OCI-M1 (cell line): ENCODE measurements at places on chromosomes 11 and 22.

GRCh38 chr11:92626624-92627023, 342.8 kb upstream of the MTNR1B start:
- DNase-seq: no peak

DNA sequence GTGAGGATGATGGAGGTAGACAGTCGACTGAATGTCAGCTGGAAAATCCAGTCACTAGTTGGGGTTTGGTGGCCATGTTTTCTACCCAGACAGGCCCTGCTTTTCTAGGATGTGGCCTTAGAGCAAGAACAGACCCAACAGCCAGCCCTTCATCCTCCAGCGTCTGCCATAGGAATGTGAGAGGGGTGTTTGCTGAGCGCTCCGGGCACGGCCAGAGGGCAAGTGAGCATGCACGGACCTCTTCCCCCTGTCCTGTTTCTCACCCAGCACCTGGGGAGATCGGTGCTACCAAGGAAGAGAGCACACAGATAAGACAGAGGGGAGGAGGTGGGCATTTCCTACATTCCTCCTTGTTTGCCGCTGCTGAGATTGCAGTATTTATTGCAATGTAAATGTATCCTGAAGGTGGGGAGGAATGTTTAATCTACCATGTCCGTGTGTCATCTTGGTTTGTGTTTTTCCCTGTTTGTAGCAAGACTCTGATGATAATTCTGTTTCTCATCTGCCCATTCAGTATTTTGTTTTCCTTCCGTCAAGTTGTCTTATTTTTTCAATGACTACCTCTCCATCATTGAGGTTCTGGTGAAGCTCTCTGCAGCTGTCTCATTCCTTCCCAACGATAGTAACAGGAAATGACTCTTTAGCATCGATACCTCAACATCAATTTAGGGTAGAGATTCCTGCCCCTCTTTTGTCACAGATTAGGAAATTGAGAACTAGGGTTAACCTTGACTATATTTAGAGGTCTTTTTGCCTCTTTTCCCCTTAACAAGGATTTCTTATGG, 4.9 kb upstream of the ATF4 start:
- DNase-seq: no peak

GRCh38 chr11:128302425-128303186, 284.8 kb downstream of the ETS1 start:
- DNase-seq: no peak

- DNase-seq: no peak
Observed at GRCh38 chr11:71542382-71542781, 4.6 kb downstream of the KRTAP5-8 start.

DNA sequence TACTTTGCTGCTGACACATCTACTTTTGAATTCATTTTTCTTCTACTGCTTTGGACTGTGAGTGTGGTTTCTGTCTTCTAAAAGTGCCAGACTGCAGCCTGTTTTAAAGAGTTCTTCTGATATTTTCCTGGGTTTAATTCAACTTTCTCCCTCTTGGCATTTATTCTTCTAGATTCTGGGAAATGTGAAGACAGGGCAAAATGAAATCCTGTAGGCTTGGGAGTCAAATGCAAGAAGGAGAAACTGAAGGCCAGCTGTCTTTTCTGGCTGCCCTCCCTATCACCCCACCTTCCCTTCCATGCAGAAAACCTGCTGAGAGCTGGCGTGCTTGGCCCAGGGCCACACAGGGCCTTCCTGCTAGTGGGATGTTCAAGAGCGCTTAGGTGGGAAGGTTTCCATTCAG, 7.6 kb downstream of the ZNF70 start:
- DNase-seq: no peak

- no peak for DNase-seq
Observed at GRCh38 chr22:17726928-17727897, 47.1 kb downstream of the BID start.

GRCh38 chr11:104394508-104394907, 230.6 kb upstream of the PDGFD start:
- DNase-seq: no peak

DNA sequence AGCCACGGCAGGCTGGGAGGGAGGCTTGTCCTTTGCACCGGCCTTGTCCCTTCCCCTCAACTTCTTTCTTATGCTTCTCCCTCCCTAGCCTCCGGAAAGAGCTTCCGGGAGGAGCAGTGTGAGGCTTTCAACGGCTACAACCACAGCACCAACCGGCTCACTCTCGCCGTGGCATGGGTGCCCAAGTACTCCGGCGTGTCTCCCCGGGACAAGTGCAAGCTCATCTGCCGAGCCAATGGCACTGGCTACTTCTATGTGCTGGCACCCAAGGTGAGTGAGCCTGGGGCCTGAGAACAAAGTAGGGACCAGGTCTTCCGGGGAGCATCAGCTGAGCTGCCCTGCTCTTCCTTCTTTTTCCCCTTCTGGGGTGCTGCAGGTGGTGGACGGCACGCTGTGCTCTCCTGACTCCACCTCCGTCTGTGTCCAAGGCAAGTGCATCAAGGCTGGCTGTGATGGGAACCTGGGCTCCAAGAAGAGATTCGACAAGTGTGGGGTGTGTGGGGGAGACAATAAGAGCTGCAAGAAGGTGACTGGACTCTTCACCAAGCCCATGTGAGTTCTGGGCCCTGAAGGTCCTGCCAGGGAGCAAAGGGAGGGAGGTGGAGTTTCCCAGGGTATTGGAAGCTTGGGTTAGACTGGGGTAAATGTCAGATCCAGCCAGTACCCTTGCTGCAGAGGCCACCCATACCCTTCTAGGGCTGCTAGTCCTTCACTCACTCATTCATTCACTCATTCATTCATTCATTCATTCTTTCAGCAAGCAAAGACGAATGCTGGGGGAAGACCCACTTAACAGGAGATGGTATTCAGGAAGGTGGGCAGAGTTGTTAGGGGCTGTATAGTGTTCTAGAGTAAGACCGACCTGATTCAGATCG, 22.6 kb downstream of the ADAMTS15 start:
- no peak for DNase-seq

DNA sequence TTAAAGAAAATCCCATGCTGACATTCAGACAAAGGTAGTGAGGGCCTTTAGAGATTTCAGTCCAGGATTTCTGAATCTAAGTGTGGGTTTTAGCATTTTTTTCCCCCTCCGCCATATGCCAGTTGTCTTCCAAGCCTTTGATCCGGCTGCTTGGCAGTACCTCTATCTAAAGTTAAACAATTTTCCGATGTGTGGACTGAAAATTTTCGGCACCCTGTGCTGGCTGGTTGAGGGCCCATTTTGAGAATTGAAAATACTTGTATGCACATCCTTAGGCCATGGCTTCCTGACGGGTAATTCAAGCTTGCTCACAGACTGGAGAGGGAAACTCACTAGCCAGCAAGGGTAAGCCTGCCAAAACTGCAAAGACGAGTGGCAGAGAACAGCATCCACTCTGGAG, 131.9 kb upstream of the NARS2 start:
- no peak for DNase-seq

GRCh38 chr22:29306175-29306834, at the start of gene GAS2L1:
Gene GAS2L1, plus strand, starts transcription at chr22:29306650. Its CDS starts 1,456 bp downstream, at chr22:29308106.
- peak; percentile 91 for DNase-seq

DNA sequence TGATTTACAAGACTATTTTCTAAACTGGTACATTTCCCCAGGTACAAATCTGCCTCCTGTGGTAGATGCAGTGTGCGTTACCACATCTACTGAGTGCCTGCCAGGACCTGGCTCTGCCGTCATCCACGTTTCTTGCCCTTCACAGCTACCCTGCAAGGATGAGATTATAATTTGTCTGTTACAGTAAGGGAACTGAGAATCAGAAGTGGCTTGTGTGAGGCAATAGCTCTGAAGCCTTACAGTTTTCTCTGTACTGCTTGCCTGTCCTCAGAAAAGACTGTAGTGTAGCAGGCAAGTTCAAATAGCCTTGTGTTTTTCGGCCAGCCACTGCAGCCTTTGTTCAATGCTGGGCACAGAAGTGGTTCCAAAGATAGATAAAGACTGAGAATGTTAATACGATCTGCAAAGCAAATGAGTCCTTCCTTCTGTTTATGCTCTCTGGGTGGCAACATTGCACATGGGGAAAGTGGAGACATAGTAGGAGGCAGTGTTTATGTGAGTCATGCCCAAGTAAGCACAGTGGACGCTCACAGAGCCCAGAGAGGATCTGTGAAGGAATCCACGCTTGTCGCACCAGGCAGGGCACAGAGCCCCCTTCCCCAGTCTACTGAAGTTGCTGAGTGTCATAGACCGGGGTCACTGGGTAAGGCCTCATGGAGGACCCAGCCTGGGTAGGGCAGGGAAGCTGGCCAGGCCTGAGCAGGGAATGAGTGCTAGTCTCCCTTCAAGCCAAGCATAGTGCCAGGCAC, 49.1 kb downstream of the MICAL2 start:
- peak; percentile 41 for DNase-seq

DNA sequence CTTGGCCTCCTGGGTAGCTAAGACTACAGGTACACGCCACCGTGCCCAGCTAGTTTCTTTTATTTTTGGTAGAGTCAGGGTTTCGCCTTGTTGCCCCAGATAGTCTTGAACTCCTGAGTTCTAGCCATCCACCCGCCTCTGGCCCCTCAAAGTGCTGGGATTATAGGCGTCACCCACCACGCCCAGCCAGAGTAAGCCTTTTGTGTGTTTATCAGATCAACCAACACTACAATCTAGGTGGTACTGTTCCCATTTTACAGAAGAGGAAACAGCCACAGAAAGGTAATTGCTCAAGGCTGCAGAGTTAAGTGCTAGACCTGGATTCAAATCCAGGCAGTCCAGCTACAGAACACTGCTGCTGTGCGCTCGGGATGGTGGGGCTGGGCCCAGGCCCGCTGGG, 3.1 kb downstream of the TOMM22 start:
- no peak for DNase-seq

GRCh38 chr11:70305501-70305900, 35.0 kb downstream of the PPFIA1 start:
- DNase-seq: no peak

DNA sequence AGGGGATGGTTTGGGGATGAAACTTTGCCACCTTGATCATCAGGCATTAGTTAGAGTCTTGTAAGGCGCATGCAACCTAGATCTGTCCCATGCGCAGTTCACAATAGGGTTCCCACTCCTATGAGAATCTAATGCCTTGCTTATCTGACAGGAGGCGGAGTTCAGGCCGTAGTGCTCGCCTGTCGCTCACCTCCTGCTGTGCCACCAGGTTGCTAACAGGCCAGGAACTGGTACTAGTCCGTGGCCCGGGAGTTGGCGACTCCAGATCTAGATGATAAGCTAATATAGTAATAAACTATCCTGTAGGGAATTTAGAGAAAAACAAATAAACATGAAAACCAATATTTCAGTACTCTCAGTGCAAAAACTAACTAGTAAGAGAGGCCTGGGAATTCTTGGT, 155.4 kb upstream of the ANO5 start:
- DNase-seq: no peak

GRCh38 chr11:96342961-96343711, at the start of gene MAML2:
Gene MAML2, minus strand, starts transcription at chr11:96343195. Its CDS starts 1,300 bp downstream, at chr11:96341895.
- peak; percentile 92 for DNase-seq

GRCh38 chr11:106765469-106766258, 252.6 kb downstream of the GUCY1A2 start:
- no peak for DNase-seq

DNA sequence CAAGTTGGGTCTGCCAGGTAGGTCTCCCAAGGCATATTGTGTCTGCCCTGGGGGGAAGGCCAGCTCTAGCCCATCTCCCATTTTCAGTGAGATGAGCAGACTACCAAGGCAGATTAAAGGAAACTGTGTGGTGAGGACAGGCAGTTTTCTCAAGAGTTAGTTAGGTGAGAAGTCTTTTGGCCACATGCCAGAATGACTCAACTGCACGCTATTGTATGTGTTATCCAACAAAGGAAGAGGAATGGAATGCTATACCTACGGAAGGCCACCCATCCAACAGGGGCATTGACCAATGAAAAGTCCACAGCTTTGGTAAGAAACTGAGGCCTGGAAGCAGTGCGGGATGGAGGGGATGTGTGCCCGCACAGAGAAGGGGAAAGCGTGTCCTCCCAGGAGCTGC, 941.7 kb downstream of the NTM start:
- no peak for DNase-seq
